ENCODE measurements at places on chromosomes 11 and 22. TPM values are rescaled to one million over a fixed set of nuclear protein-coding genes. Genes with fewer than 3 reads are reported as not detected.

The MPZL3 gene
- 2.4 TPM for total RNA-seq

The OR8D1 gene
- total RNA-seq, result not detected

The PRPF19 gene
- total RNA-seq, result 47.9 TPM

The NCAM1 gene
- total RNA-seq, result 1.8 TPM

The CCDC89 gene
- total RNA-seq, result 4.4 TPM

The NXPE2 gene
- total RNA-seq, result not detected

GRCh38 chr11:91850533-91851275 lies 373.9 kb upstream of the FAT3 start:
- no peaks in the 10 kb centered on the region for H3K36me3 ChIP-seq
- DNase-seq, result no peak
- H3K4me3 ChIP-seq, result no peak overlapping the region
- H3K4me1 ChIP-seq, result no peaks in the 10 kb centered on the region
- H3K27me3 ChIP-seq, result no peaks in the 10 kb centered on the region

DNA sequence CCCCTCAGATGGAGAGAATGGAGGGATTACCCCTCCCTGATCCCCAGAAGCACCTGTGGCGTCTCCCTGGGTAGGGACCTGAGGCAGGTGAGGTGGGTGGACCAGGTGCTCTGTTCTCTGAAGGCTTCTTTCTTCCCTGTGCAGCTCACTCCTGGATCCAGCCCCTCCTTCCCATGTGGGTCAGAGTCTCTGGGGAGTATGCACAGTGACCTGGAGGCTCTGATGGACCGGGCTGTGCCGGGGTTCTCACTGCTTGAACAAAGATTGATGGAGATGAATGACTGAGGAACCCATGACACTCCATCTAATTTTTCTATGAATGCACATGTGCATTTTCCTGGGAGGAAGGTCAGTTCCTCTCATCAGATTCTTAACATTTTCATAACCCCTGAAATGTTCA lies 78.6 kb upstream of the SHANK2 start:
- no peak overlapping the region for H3K27ac ChIP-seq
- no peak overlapping the region for H3K4me3 ChIP-seq
- no peaks in the 10 kb centered on the region for H3K36me3 ChIP-seq
- H3K27me3 ChIP-seq, result peaks cover 24% of the 10 kb centered on the region
- DNase-seq, result no peak

DNA sequence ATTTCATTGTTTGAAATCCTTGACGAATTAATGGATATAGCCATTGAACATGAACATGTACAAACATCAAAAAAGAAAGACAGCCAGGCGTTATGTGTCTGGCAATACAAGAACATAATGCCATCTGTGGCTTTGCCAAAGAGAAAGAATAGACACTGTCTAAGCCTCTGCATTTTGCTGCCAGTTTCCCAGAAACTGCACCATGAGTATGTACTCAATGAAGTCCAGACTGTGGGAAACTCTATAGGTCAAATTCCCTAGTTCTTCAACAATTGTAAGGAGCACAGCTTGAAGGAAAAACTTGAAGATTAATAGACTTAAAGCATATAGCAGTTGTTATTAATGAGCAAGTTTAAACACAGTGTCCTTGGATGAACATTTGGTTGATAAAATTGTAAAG lies 71.3 kb downstream of the BBOX1 start:
- no peaks in the 10 kb centered on the region for H3K27me3 ChIP-seq
- DNase-seq, result no peak
- no peak overlapping the region for H3K4me3 ChIP-seq

- DNase-seq, result peak; percentile 35
- no peak overlapping the region for H3K27ac ChIP-seq
- no peak overlapping the region for H3K4me3 ChIP-seq
- no peaks in the 10 kb centered on the region for H3K4me1 ChIP-seq
- peaks cover 4% of the 10 kb centered on the region for H3K27me3 ChIP-seq
Measured at GRCh38 chr11:64629796-64630562, 39.0 kb downstream of the SLC22A12 start.

DNA sequence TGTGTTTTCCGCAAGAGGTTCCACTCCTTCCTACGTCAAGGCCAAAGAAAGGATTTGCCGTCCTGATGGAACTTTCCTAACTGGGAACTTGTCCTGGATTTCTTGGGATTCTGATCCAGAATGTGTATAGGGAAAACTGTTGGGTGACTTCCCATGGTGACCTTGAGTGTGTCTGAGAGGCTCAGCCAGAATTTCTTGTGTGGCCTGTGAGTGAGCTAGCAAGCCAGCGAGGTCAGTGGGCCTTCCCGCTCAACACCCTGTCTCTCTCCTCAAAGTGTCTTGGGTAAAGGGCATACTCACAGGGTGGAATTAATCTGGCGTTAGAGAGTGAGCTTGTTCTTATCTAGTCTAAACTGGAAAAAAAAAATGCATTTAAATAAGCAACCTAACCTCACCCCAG lies 20.4 kb downstream of the ZNRF3 start:
- no peaks in the 10 kb centered on the region for H3K36me3 ChIP-seq
- no peak overlapping the region for H3K27ac ChIP-seq
- H3K27me3 ChIP-seq, result no peaks in the 10 kb centered on the region
- no peak overlapping the region for H3K4me3 ChIP-seq
- H3K4me1 ChIP-seq, result peaks cover 8% of the 10 kb centered on the region

GRCh38 chr11:79430280-79430679 lies 10.6 kb downstream of the TENM4 start:
- H3K36me3 ChIP-seq, result no peaks in the 10 kb centered on the region
- peaks cover 10% of the 10 kb centered on the region for H3K27me3 ChIP-seq
- DNase-seq, result no peak
- no peak overlapping the region for H3K27ac ChIP-seq

GRCh38 chr11:11279956-11280689 lies 72.9 kb downstream of the CSNK2A3 start:
- H3K36me3 ChIP-seq, result no peaks in the 10 kb centered on the region
- no peak overlapping the region for H3K4me3 ChIP-seq
- DNase-seq, result peak; percentile 10
- no peaks in the 10 kb centered on the region for H3K27me3 ChIP-seq

All from GM23248 (cell line).